Upper lobe of left lung (tissue), 6 donors: ENCODE measurements at places on chromosomes 1 and 21.

DNA sequence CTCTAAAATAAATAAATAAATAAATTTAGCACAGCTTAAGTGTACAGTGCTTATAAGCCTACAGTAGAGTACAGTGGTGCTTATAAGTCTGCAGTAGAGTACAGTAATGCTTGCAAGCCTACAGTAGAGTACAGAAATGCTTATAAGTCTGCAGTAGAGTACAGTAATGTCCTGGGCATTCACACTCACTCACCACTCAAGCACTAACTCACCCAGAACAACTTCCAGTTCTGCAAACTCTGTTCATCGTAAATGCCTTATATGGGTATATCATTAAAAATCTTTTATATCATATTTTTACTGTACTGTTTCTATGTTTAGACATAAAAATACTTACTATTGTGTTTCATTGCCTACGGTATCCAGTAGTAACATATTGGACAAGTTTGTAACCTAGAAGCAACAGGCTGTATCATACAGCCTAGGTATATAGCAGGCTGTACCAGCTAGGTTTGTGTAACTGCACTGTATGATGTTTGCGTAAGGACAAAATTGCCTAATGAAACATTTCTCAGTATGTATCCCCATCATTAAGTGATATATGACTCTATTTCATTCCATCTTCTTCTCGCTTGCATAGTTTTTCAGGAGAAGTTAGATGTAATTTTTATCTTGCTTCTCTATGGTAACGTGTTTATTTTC is 14.0 kb upstream of the S100B start:
- no peak for DNase-seq

DNA sequence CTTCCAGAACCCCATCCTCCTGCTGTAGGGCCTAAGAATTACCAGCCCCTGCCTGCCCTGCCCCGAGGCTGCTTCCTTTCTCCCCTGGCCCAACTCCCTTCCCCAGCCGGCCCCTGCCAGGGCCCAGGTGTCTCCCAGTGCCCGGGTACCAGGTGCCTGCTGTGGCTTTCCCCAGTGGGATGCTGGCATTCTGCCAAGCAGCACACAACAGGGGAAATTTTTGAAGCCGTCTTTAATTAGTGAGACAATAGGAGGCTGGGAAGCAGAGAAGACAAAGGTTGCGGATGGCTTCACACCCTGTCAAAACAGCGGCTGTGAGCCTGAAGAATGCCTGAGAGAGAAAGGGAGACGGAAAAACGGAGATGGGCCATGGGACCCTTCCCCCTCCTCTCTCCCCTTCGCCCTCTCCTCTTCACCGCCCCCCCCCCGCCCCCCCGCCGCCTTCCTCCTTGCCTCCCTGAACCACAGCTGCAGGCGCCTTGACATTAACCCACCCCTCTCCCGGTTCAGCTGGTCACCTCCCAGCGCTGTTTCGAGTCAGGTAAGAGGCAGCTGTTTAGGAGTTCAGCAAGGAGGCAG is 33.6 kb downstream of the LRRN2 start:
- DNase-seq, result no peak

GRCh38 chr1:169107603-169108208 is 1.2 kb downstream of the ATP1B1 start:
- no peak for DNase-seq

DNA sequence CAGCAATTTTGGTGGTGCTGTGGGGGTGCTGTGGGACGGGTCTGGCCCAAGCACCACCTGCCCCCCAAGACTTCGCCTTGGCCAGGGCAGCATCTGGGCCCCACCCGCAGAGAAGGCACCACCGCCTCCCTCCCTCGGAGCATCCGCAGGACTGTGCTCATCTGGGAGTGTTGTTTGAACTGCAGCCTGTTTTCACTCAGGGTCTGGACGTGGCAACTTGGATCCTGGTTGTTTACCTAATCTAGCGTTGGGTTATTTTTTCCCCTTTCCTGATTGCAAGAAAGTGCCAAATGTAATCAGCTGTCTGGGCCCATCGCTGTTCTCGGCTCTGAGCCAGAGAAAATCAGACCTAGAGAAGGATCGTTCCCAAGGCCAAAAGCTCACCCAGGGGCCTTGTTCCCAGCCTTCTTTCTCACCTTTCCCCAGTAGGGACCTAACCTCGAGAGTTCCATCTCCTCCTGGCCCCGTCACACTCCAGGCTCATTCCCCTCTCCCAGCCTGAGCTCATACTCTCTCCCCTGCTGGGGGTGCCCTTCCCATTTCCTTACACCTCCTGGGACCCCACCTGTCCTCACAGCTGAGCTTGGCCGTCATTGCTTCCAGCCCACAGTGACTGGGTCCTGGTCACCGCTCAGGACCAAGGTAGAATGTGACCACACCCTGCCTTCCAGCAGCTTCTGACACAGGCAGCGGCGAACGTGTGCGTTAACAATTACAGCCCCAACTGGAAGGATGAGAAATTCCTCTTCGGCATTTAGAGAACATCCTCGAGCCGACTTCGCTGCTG is 72.0 kb upstream of the FAM20B start:
- no peak for DNase-seq

- no peak for DNase-seq
Measured at GRCh38 chr1:228884196-228884595, 148.9 kb downstream of the RHOU start.

- no peak for DNase-seq
Measured at GRCh38 chr1:87678266-87678665, 349.6 kb downstream of the LMO4 start.

- no peak for DNase-seq
Measured at GRCh38 chr21:35254006-35254764, 205.1 kb upstream of the RUNX1 start.
